Right hindlimb (tissue), 1 donor: ENCODE measurements at places on chromosomes 16 and 17.

DNA sequence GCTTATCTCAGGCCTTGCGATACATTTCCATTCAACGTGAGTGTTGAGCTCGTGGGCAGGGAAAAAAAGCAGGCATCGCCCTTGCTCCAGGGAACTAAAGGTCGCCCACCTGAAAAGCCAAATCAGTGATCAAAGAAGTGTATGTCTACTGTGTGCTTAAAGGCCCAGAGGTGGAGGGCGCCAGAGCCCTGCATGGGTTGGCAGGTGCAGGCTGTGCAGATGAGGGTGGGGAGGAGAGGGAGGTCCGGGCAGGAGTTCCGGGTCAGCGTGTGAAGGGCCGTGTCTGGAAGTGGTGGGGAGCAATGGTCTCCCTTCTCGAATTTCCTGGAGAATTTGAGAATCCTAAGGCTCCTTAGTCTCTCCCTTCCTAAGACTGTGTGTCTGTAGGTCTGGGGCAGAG, 7.2 kb downstream of the ADAM11 start:
- no peak for DNase-seq

- DNase-seq, result no peak
Observed at GRCh38 chr16:75909746-75910145, 183.5 kb upstream of the CPHXL start.

GRCh38 chr17:79043191-79043930, 19.4 kb downstream of the C1QTNF1 start:
- DNase-seq, result no peak

- no peak for DNase-seq
Observed at GRCh38 chr17:32276171-32276601, 10.6 kb downstream of the RHBDL3 start.

- no peak for DNase-seq
Observed at GRCh38 chr17:32882734-32883133, 5.8 kb upstream of the MYO1D start.

- no peak for DNase-seq
Observed at GRCh38 chr17:73983621-73984400, 219.7 kb upstream of the RPL38 start.

DNA sequence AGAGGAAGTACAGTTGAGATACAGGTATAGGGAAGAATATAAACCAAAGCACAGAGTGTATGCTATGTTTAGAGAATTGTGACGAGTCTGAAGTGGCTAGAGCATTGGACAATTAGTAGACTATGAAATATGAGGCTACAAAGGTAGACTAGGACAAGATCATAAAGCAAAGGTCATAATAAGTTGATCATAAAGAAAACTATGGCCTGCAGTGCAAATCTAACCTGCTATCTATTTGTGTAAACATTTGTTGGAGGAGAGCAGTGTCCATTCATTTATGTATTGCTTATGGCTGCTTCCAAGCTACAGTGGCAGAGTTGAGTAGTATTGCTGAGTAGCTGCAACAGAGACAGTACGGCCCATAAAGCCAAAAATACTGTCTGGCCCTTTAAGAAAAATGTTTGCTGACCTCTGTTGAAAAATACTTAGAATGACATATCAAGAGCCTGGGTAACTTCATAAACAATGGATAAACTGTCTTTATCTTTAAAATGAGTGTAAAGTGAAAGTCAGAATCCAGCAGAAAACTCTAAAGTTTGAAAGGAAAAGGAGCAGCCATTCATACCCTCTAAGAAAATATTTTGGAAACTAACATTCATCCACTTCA, 14.5 kb upstream of the OR1E2 start:
- no peak for DNase-seq
